Left ventricle myocardium inferior (tissue), 1 donor: ENCODE measurements at places on chromosomes 4 and X.

DNA sequence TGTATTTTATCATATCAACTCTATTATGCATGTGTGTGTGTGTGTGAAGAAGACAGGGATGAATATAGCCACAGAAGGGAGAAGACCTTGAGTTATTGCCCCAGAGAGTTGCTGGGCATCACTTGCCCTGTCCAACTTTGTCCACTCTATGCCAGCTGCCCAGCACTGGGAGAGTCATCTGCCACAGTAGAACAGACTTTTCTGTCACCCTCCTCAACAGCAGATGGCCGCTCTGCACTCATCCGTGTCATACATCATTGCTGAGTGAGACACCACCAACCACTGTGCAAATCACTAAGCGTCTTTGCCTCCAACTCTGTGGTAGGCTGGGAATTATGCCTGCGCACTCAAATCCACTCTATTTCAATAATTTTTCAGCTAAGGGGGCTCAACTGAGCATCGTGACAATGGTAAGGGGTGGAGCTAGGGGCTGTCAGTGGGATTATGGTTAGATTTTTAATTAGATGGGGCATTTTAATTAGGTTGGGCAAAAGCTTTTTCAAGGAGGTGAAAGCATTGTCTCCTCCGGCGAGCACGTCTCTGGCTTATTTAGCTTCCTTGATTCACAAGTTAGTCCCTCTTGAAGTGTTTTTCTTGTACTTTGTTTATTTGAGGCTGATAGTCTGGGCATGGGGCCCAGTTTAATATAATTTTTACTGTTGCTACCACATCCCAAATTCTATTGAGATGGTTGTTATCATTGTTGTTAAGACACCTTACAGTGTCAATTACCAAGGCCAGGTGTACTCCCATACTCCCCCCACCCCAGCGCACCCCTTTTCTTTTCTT, 100.1 kb upstream of the KLF3 start:
- no peak for DNase-seq

DNA sequence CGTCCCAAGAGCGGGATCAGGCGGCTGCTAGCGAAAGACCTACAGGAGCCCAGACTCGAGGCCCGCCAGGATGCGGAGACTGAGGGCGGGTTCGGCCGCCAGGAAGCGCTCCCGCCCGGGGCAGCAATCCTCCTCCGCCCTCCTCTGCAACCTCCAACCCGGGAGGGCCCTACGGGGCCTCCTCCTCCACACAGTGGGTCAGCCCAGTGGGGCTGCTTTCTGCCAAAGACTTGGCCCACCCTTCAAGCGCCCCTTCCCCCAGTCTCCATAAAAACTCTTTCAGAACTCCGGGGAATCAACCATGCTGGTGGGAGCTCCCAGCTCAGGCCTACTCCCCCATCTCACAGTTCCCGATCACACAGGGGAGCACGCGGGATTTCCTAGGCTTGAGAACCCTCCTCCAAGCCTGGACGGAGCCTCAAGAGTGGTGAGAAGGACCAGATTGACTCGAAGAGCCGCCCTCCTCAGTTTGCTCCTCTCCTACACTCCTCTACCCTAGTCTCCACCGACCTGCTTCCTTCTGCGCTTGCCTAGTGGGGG, 77.5 kb downstream of the RLIM start:
- peak; percentile 16 for DNase-seq

GRCh38 chr4:2537011-2537830, 774 bp downstream of the FAM193A start:
- DNase-seq = peak; percentile 37

GRCh38 chr4:22720091-22720490, 27.4 kb downstream of the GBA3 start:
- DNase-seq = no peak

DNA sequence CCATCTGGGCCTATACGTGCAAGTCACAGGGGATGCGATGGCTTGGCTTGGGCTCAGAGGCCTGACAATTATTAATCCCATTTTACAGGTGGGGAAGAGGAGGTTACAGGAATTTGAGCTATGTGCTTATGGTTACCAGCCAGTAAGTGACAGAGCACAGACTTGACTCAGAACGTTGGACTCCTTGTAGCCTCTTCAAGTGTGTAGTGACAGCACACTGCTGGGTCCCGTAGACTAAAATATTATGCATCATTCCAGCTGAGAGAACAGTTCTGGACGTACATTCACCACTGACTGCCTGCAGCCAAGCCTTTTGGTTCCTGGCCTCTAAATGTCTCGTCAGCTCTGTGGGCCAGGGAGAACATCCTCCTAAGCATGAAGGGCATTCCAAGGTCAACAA, 314.5 kb downstream of the GPAT3 start:
- no peak for DNase-seq

GRCh38 chr4:156762851-156763250, 208.7 kb downstream of the PDGFC start:
- DNase-seq = no peak

DNA sequence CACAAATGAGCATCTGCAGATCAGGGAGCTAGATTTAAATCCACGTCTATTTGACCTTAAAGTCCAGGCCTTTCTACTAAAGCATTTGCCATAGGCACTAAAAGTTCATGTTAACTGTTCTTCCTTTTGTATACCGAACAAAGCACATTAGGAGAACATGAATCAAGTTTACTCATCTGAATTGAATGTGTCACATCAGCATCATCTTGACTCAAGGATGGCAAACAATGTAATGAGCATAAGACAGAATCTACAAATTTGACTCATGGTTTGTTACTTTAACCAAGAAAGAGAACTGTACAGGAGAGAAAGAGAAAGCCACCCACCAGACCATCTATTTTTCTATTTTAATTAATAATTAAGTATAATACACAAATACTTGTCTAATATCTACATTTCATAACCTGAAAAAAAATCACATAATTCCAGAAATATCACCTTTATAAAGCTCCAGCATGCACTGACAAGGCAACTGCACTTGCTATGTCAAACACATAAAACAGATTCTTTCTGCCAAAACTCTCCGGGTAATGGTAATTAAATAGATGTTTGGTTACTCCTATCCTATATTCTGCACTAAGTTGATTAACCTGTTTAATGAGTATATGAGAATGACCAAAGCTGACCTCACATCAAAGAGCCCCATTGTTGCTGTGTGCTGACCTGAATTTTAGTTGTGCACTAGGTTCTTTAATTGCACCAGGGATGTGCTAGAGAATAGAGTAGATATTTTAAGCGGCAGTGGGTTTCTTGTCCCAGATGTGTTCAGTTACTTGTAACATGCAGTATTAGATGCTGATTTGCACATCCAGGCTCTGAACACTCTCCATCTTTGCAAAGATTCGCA, 42.5 kb upstream of the LEF1 start:
- DNase-seq = no peak

- no peak for DNase-seq
Measured at GRCh38 chr4:173121076-173121561, 47.5 kb upstream of the GALNT7 start.

DNA sequence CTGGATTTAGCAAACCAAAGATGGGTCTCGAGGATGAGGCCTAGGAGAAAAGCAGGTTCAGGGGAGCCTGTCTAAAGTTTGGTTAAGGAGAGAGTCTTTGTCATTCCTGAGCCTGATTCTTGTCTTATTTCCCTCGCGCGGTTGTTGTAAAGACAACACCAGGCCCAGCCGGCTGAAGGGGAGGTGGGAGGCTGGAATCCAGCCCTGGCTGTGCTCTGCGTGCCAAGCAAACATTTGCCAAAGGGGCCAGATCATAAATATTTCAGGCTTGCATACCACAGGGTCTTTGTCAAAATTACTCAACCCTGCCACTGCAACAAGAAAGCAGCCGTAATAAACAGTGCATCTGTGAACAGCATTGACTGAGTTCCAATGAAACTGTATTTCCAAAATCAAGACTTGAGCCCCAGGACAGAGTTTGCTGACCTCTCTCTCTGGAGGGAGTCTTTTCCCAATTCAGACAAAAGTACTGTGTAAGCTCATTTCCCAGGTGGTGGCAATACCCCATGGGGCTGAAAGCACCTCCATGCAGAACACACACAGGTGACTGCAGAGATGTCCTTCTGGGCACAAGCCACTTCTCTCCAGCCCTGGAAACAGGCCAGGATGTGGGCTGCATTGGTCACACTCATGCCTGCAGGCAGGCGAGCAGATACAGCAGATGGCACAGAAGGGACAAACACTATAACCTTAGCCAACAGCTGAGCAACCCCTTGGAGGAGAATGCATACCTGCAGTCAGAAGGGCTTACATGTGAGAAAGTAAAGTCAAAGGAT, 320.3 kb downstream of the STK32B start:
- no peak for DNase-seq

GRCh38 chr4:176443646-176444409, 124.1 kb downstream of the SPCS3 start:
- no peak for DNase-seq

- DNase-seq = no peak
Measured at GRCh38 chr4:172497321-172497720, 671.3 kb upstream of the GALNT7 start.

GRCh38 chrX:136258951-136259350, 7.8 kb upstream of the MAP7D3 start:
- no peak for DNase-seq
